Type B pancreatic cell (in vitro differentiated cells): ENCODE measurements at places on chromosomes 2 and 18. TPM values are rescaled to one million over a fixed set of nuclear protein-coding genes. Genes with fewer than 3 reads are reported as not detected.

The GPR75 gene
- total RNA-seq: 2.3 and 4.1 TPM in 2 replicates

The OSR1 gene
- 9.5 and 55.7 TPM in 2 replicates for total RNA-seq

The GPR39 gene
- total RNA-seq: 4.1 and 13.3 TPM in 2 replicates

The CRYBA2 gene
- 77.3 and 179 TPM in 2 replicates for total RNA-seq

The TNFAIP6 gene
- total RNA-seq: 0.87 TPM in 1 of 2 replicates, not detected in the other

The CAPN14 gene
- 0.12 and 0.39 TPM in 2 replicates for total RNA-seq

The CLIP4 gene
- 12.1 and 14.7 TPM in 2 replicates for total RNA-seq

The PER2 gene
- total RNA-seq: 14.0 and 15.5 TPM in 2 replicates

The SLC4A5 gene
- total RNA-seq: 1.5 and 6.4 TPM in 2 replicates
